ENCODE measurements at places on chromosomes 3 and 15.
A peak's percentile ranks its signal among the peaks of the same experiment; 100 is the strongest.

GRCh38 chr3:137514853-137515252 is 249.3 kb upstream of the SOX14 start:
- DNase-seq = no peak

DNA sequence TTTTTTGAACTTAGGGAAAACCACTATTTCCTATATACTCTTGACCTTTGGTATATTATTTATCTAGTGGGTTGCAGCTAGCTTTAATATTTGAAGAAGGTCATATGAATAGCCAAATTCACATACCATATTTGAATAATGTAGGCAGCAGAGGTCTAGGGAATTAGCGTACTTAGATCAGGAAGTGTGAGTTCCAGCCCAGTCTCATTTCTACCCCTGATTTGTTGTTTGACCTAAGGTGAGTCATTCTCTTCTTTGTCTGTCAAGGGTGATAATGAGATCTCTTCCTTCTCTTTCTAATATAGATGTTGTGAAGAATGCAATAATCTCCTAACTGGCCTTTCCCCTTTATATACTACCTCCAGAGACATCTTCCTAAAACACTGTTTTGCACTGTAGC is 36.6 kb upstream of the ZPLD1 start:
- DNase-seq = no peak

GRCh38 chr3:77191640-77192039 is 151.7 kb downstream of the ROBO2 start:
- DNase-seq = no peak

DNA sequence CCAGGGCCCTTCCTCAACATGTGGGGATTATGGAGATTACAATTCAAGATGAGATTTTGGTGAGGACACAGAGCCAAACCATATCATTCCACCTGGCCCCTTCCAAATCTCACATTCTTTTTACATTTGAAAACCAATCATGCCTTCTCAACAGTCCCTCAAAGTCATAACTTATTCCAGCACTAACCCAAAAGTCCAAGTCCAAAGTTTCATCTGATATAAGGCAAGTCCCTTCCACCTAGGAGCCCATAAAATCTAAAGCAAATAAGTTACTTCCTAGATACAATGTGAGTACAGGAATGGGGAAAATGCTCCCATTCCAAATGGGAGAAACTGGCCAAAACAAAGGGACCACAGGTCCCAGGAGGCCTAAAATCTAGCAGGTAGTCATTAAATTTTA is 309.5 kb upstream of the SLITRK3 start:
- DNase-seq = no peak

DNA sequence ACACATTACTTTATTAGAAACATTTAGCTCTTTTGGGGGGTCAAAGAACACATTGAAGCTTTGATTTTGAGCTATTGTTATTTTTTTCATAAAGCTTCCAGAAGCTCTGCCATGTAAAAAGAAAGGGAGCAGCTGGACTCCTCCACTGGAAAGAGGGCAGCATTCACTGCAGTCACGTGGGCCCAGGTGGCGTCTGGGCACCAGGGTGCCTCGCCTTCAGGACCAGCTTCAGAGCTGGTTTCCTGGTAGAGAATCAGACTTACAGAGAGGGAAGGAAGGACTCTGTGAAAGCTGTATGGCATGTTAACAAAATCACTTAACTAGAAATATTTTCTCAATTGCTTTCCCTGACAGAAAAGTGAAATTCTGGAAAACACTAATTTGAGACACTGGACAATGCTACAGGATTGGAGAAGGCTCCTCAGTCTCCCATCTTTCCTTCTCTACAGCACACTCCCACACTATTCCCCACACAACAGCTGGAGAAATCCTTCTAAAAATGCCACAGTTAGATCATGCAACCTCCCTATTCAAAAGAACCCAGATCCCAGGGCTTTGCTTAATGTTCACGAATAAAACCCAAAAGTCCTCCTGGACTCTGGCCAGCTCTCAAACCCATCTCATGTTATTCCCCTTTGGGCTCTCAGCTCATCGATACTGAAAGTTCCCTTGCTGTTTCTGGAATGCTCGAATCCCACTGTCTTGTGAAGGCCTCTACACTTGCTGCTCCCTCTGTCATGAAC is 83.2 kb downstream of the NFKBIZ start:
- no peak for DNase-seq

- DNase-seq = no peak
Measured at GRCh38 chr3:128188956-128189355, 35.7 kb downstream of the EEFSEC start.

- no peak for DNase-seq
Measured at GRCh38 chr3:99084156-99084555, 182.7 kb upstream of the DCBLD2 start.

DNA sequence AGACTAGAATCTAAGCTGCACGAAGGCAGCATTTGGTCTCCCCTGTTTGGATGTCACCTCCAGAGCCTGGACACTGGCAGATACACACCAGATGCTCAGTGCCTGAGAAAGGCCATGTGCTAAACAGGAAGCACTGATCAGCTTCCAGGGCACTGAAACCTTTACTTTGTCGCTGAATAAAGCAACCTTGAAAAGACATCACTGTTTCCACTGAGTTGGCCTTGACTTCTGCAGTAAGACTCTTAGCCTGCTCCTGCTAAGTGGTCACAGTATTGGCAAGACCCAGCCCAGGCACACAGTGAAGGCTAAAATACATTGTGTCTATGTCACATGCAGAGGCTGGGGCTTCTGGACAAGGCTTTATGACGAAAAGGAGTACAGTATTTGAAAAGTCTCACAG is 104.3 kb upstream of the ICE2 start:
- no peak for DNase-seq

- no peak for DNase-seq
Measured at GRCh38 chr3:147389717-147390116, 16.6 kb downstream of the ZIC4 start.

- DNase-seq = no peak
Measured at GRCh38 chr3:172089250-172089649, 49.9 kb downstream of the FNDC3B start.

DNA sequence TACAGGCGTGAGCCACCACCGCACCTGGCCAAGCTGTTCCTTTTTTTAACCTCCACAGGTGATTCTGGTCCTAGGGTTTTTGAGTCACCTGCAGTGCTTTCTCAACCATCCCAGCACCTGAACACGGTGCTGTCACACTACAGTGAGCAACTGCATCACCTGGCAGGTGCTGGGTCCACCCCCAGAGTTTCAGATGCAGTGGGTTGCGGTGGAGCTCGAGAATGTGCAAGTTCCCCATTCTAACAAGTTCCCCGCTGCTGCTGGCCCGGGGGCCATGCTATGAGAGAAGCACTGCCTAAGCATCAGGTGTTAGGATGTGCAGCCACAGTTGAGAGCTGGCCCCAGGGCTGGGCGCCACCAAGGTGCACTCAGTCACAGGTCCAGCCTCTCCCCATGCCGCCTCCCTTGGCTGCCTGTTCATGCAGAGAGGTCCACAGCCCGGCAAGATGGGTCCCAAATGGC is 18.0 kb downstream of the ISG20 start:
- no peak for DNase-seq

DNA sequence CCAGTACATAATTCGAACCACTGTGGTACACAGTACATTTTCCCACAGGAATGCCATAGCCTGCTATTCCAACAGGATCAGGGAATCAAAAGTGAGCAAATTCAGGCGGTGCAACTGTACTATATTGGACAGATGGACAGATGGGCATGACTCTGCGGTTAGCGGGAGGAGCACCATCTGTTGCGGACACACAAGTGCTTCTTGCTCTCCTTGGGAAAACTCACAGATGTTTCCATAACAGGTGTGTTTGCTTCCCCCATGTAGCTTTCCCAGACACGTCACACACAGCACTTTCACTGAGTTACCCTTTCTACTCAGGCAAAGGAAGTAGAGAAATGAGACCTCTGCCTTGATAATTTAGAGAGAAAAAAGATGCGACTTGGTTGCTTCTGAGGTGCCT is 325.1 kb upstream of the THBS1 start:
- no peak for DNase-seq

GRCh38 chr15:44593042-44593736 is 56.2 kb downstream of the EIF3J start:
- no peak for DNase-seq

- DNase-seq = peak; percentile 91
Measured at GRCh38 chr3:4977001-4977852, 2.0 kb upstream of the BHLHE40 start.

DNA sequence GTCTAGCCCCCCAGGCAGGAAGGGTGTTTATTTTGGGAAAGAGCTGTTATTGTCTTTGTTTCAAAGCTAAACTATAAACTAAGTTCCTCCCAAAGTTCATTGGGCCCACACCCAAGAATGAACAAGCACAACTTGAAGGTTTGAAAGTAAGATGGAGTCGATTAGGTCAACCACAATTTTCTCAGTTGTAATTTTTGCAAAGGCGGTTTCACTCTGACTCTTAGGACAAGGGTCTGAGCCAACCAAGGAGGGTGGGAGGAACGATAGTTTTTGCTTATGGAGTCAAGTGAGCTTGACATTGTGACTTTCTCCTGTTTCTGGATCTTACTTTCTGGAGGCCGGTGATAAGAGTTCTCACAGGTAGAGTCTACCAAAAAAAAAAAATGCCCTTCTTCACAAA is 5.8 kb upstream of the ZNF770 start:
- DNase-seq = no peak

DNA sequence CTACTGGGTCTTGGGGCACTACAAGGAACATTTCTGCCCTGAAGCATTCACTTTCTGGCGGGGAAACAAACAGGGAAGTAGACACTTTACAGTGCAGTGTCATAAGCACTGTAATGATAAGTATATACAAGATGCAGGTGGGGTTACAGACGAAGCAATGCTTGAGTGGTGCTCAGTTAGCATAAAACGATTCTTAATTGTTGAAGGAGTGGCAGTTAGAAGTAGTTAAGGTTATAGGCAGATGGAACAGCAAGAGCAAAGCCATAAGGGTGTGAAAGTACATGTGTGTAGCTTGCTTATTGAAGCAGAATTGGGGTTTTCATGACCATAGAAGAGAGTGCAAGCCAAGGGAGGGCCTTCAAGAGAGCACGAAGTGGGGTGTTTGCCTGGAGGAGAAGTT is 46.2 kb downstream of the SLC25A26 start:
- DNase-seq = no peak

Data from H4 (cell line).